ENCODE measurements at places on chromosomes 5 and 9.

- DNase-seq, result no peak
Measured at GRCh38 chr9:99592834-99593574, 228.7 kb upstream of the NR4A3 start.

- no peak for DNase-seq
Measured at GRCh38 chr5:14109771-14110170, 33.4 kb upstream of the TRIO start.

DNA sequence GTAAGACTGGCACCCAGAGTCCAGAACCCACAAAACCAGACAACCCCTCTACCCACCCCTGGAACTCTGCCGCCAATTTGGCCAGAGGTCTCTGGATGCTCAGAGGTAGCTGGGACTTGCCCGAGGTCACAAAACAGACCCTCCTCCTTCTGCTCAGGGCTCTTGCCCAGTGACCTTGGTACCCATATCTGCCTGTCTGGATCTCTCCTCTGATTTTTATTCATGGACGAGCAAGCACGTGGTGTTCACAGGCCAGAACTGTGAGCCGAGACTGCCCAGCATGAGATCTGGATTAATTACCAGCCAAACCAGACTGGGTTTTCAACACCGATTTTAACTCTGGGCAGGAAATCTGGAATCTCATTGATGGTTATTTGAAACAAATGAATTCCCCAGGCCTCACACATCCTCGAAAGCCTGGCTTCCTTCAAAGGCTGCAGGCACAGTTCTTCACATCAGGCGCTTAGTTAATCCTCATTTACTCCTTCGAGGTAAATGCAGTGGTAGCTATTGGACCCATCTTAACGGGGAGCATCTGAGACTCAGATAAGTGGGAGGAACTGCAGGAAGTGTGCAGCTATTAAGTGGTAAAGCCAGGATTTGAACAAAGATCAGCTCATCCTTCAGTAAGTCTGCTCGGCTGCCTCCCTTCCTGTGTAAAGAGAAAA, 21.4 kb downstream of the COL27A1 start:
- DNase-seq, result no peak

DNA sequence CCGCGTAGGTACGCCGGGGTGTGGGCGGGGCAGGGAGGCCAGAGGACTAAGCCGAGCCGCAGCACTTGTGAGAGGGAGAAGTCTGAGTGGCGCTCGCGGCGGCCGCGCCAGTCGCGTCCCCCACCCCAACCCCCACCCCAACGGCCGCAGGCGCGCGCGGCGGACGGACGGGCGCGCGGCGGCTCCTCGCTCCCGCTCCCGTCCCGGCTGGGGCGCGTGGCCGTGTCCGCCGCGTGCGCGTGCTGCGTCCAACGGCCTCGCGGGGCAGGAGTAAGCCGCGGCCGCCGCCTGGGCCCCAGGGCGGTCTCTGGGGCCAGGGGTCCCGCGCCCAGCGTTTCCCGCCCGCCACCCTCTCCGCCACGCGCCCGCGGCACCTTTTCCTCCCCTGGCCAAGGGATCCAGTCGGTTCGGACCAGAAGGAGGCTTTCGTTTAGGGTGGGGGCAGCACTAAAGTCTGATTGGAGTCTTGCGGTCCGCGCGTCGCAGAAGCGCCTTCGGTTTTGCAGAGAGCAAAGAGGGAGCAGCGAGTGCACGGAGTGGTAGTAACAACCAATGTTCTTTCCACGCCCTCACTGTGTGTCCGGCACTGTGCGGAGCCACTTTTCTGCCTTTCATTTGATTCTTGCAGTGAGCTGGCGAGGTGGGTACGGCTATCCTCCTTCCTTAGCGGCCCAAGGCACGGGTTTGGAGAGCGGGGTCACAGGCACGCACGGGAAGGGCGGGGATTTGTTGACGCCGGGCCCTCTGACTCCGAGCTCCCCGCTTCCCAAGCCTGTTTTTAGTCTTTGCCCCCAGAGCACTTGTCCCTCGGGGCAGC, 483 bp downstream of the G3BP1 start:
- DNase-seq, result peak; percentile 30

GRCh38 chr9:81629440-81629839, 59.9 kb downstream of the TLE1 start:
- no peak for DNase-seq

DNA sequence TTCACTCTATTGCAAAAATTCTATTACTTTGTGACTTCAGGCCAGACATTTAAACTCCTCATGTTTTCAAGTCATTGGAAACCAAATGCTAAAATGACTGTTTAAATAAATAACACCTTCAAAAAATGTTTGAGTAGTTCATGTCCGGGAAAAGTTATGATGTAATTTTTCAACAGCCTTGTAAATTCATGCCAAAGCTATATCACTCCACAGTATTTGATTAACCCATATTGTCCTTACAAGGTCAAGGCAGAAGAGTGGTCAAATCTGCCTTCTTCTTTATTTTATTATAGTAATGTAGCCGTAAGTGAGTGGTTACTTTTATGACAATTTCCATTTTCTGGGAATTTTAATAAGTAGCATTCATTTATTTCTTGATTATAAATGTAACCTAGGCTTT, 72.8 kb downstream of the ADCY2 start:
- no peak for DNase-seq

GRCh38 chr5:158287643-158288271, 428.8 kb upstream of the CLINT1 start:
- no peak for DNase-seq

DNA sequence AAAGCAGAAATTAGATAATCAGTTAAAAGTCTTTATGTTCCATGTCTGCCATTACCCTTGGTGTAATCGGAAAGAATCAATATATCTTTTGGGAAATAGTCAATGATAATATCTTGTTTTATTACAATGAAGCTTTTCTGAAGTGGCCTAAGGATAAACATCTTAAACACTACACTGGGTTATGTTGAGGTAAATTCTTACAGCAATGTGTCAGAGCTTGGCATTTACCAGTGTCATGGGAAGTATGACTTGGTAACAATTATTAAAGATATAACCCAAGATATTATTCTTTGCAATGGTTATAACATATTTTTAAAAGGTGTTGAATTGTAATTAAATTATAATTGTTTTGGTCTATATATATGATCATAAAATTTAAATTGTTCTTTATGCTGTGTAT, 84.7 kb downstream of the CFAP95 start:
- DNase-seq, result no peak
